Esophagus squamous epithelium (tissue), 5 donors: ENCODE measurements at places on chromosomes 16 and 17. TPM values are rescaled to one million over a fixed set of nuclear protein-coding genes. Genes with fewer than 3 reads are reported as not detected.

- no peaks in the 10 kb centered on the region for H3K27me3 ChIP-seq
- no peaks in the 10 kb centered on the region for H3K4me1 ChIP-seq
- no peak overlapping the region for H3K4me3 ChIP-seq
- DNase-seq, result no peak
- no peaks in the 10 kb centered on the region for H3K36me3 ChIP-seq
Measured at GRCh38 chr17:76337413-76337777, 16.3 kb downstream of the PRPSAP1 start.

- no peaks in the 10 kb centered on the region for H3K36me3 ChIP-seq
- H3K27ac ChIP-seq, result peak overlapping the region; percentile 94
- peak overlapping the region; percentile 99 for H3K4me3 ChIP-seq
- H3K27me3 ChIP-seq, result no peaks in the 10 kb centered on the region
- peaks cover 18% of the 10 kb centered on the region for H3K4me1 ChIP-seq
- DNase-seq, result no peak
Measured at GRCh38 chr17:75152922-75153779, 1.2 kb downstream of the JPT1 start.

- no peaks in the 10 kb centered on the region for H3K27me3 ChIP-seq
- H3K4me1 ChIP-seq, result peaks cover 62% of the 10 kb centered on the region
- no peaks in the 10 kb centered on the region for H3K36me3 ChIP-seq
- no peak overlapping the region for H3K4me3 ChIP-seq
- no peak overlapping the region for H3K27ac ChIP-seq
Measured at GRCh38 chr17:64630309-64631223, 31.5 kb downstream of the SMURF2 start.

- no peaks in the 10 kb centered on the region for H3K27me3 ChIP-seq
- no peak overlapping the region for H3K4me3 ChIP-seq
- no peaks in the 10 kb centered on the region for H3K4me1 ChIP-seq
- H3K36me3 ChIP-seq, result no peaks in the 10 kb centered on the region
- DNase-seq, result no peak
Measured at GRCh38 chr16:77599793-77600415, 122.4 kb upstream of the NUDT7 start.

GRCh38 chr16:59686405-59686804, 952.3 kb upstream of the GOT2 start:
- no peak overlapping the region for H3K27ac ChIP-seq
- no peaks in the 10 kb centered on the region for H3K36me3 ChIP-seq
- no peak overlapping the region for H3K4me3 ChIP-seq
- no peaks in the 10 kb centered on the region for H3K27me3 ChIP-seq
- H3K4me1 ChIP-seq, result no peaks in the 10 kb centered on the region
- DNase-seq, result no peak

- H3K36me3 ChIP-seq, result no peaks in the 10 kb centered on the region
- no peaks in the 10 kb centered on the region for H3K4me1 ChIP-seq
- no peak overlapping the region for H3K4me3 ChIP-seq
- H3K27ac ChIP-seq, result peak overlapping the region; percentile 42
- H3K27me3 ChIP-seq, result no peaks in the 10 kb centered on the region
- no peak for DNase-seq
Measured at GRCh38 chr16:66377324-66377723, 10.8 kb downstream of the CDH5 start.

GRCh38 chr16:70786020-70786755, 14.8 kb downstream of the VAC14 start:
- H3K4me1 ChIP-seq, result no peaks in the 10 kb centered on the region
- no peak overlapping the region for H3K27ac ChIP-seq
- DNase-seq, result no peak
- no peak overlapping the region for H3K4me3 ChIP-seq
- no peaks in the 10 kb centered on the region for H3K27me3 ChIP-seq

GRCh38 chr17:31529841-31530251, 138.4 kb downstream of the RAB11FIP4 start:
- H3K27ac ChIP-seq, result no peak overlapping the region
- peaks cover 67% of the 10 kb centered on the region for H3K36me3 ChIP-seq
- H3K4me3 ChIP-seq, result no peak overlapping the region
- H3K4me1 ChIP-seq, result peaks cover 18% of the 10 kb centered on the region
- H3K27me3 ChIP-seq, result no peaks in the 10 kb centered on the region

DNA sequence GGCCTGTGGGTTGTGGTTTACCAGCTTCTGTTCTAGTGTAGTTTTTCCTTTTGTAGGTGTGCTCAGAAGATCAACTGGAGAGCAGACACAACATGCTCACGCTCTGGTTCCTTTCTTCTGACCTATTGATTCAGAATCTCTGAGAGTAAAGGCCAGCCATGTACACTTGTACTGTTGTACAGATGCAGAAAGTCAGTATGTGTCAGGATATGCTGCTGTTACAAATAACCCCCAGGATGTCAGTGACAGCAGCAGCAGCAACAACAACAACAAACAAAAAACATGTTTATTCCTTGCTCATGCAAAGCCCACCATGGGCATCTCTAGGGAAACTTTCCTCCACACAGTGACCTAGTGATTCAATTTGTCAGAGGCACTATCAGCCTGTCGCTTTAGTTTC, 154.8 kb upstream of the RBFOX1 start:
- H3K4me3 ChIP-seq, result no peak overlapping the region
- no peaks in the 10 kb centered on the region for H3K4me1 ChIP-seq
- no peaks in the 10 kb centered on the region for H3K27me3 ChIP-seq
- H3K27ac ChIP-seq, result no peak overlapping the region
- no peaks in the 10 kb centered on the region for H3K36me3 ChIP-seq

DNA sequence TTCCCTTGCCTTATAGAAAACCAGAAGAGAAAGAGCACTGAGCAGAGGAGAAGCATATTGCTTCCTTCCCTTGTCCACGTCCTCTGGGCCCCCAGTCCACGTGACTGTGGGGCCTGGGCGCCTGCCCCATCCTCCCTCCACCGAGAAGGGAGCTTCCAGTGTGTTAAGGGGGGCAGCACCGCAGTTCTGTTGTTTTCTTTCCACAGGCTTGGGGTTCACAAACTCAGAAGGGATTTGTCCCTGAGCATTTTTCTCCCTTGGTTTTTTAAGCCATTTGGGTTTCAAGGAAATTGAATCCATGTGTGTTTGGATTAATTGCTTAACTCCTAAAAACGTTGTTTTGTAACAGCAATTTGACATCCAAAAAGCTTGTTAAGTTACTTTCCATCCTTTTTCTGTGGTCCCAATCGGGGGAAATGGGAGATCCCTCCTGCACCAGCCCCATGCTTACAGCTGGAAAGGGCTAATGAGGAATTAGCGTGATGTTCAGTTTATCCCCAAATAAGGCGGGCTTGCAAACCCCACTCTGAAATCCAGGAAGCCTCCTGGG, 347.5 kb upstream of the TNRC6C start:
- peak overlapping the region; percentile 28 for H3K27ac ChIP-seq
- H3K4me3 ChIP-seq, result no peak overlapping the region
- DNase-seq, result no peak

Gene SNF8
- 39.0 TPM for total RNA-seq

Gene C16orf92
- total RNA-seq, result not detected

Gene RNF157
- 0.26 TPM for total RNA-seq

Gene KIF2B
- not detected for total RNA-seq

Gene MMP2
- 30.0 TPM for total RNA-seq
